ENCODE measurements at places on chromosomes 7 and 10.

GRCh38 chr10:8114741-8115617, 60.5 kb downstream of the GATA3 start:
- DNase-seq = no peak

GRCh38 chr7:28192786-28193585, 12.4 kb upstream of the JAZF1 start:
- no peak for DNase-seq

DNA sequence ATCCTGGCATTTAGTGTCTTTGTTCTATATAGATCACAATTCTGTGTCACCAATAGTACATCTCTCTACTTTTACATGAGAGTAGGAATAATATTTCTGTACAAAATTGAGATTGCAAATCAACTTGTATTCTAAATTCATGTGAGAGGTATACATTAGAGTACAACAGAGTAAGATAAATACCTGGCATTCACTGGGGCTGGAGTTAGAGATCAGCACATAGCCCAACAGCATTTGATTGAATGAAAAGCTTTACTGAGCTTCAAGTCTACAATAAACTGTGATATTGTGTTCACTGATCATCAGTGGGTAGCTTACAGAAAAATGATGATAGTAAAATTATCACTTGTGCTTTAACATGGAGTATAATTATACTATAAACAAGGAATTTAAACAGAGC, 1114.7 kb downstream of the REEP3 start:
- no peak for DNase-seq

GRCh38 chr10:52668024-52668423, 104.6 kb downstream of the MBL2 start:
- DNase-seq = no peak

DNA sequence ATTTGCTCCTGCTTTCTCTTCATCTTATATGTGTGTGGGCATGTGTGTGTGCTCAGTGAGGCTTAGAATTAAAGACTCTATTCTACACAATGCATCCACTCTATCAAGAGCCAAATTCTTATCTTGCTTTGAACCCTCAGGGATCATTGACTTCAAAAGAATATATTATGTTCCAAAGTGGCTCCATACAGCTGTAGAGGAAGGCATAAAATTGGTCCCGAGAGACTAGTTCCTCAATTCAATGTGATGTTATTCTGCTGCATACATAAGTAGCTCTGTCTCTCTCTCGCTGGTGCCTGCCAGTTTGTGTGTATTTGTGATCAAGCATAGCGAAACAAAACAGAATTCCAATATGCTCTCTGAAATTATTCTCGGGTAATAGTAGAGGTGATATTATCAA, 997.9 kb upstream of the POT1 start:
- DNase-seq = no peak

- no peak for DNase-seq
Observed at GRCh38 chr7:116528008-116528789, 3.4 kb downstream of the CAV1 start.

- no peak for DNase-seq
Observed at GRCh38 chr7:116356333-116356965, 143.1 kb upstream of the CAV2 start.

DNA sequence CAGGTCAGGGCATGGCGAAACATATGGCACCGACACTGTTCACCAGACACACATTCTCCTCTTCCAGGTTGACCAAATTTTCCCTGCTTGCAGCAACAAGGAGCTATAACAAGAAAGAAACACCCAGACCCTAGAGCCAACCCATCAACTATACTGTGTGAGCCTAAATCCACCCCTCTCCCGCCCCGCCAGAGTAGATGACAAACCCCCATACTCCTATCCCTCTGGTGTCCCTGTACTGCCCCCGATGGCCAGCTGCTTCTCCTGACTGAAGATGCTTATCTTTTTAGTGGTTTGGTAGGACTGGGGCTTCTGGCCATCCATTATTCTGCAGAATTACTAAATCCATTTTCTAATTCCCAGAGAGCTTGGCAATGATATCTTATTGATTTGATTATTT, 70.1 kb upstream of the EEPD1 start:
- no peak for DNase-seq

- no peak for DNase-seq
Observed at GRCh38 chr10:77974396-77975074, 48.0 kb upstream of the DLG5 start.

GRCh38 chr7:89773611-89774010, 380.7 kb upstream of the STEAP1 start:
- no peak for DNase-seq

DNA sequence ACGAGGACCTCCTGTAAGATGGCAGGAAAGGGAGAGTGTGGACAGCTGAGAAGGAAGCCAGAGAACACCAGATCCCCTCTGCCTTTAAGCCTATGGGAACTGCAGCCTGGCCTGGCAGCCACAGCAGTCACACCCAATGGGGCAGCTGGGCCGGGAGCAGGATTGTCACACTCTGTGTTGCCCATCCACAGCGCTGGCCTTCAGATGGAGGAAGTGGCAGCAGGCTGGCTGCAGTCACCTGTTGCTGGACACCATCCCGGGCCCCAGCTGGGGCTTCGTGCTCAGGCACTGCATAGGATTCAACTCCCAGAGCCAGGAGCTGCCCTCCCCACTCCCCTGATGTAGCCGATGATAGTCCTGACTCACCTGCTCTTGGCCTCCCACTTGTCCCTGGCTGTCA, 114.4 kb downstream of the COL13A1 start:
- no peak for DNase-seq

DNA sequence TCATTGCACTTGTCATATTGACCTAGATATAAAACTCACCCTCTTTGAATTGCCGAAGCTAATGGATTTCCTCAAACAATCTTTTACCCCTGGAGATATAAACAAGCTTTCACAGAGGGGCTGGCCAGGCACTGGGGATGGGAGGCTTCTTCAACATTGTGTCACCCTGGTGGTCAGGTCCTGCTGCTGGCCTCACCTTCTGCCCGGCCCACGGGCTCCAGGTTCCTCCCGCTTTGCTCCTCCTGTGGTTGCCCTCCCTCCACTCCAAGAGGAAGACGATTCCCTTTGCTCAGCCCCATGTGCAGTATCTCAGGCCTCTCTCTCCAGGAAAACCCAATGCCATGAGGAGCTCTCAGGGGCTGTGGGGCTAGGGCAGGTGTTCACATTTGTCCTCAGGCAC, 118.1 kb upstream of the ADCY1 start:
- no peak for DNase-seq

GRCh38 chr7:126839624-126840023, 413.1 kb downstream of the GRM8 start:
- no peak for DNase-seq

DNA sequence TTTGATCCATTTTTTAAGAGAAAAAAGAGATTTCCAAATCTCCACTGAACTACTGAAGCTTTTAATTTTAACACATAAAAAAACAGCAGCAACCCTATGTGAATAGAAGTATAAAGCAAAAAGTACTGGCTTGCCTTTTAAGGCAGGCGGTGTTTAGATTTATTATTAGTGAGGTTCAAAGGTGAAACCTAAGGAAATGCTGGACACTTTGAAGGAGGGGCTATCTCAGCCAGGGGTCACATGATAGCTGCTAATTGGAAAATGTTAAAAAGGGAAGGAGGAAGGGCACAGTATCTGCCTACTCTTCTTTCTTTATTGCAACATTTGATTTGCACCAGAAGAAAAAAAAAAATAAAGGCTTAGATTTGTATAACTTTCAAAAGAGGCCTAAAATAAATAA, 183.8 kb downstream of the SKAP2 start:
- no peak for DNase-seq

DNA sequence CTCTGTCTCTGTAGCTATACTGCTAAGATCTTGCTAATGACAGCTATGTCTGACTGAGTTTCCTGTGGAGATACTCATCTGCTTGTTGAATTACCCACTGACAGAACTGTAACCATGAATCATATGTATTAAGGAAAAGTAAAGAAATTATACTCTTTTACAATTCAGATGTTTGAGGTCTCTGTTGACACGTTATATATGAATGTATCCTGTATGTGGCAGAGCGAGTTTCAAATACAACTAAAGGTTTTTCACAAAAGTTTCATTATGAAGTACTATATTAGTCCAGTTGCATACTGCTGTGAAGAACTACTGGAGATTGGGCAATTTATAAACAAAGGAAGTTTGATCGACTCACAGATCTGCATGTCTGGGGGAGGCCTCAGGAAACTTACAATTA, 232.5 kb downstream of the CDK14 start:
- no peak for DNase-seq

- DNase-seq = no peak
Observed at GRCh38 chr7:87852306-87852705, 23.9 kb downstream of the SLC25A40 start.

DNA sequence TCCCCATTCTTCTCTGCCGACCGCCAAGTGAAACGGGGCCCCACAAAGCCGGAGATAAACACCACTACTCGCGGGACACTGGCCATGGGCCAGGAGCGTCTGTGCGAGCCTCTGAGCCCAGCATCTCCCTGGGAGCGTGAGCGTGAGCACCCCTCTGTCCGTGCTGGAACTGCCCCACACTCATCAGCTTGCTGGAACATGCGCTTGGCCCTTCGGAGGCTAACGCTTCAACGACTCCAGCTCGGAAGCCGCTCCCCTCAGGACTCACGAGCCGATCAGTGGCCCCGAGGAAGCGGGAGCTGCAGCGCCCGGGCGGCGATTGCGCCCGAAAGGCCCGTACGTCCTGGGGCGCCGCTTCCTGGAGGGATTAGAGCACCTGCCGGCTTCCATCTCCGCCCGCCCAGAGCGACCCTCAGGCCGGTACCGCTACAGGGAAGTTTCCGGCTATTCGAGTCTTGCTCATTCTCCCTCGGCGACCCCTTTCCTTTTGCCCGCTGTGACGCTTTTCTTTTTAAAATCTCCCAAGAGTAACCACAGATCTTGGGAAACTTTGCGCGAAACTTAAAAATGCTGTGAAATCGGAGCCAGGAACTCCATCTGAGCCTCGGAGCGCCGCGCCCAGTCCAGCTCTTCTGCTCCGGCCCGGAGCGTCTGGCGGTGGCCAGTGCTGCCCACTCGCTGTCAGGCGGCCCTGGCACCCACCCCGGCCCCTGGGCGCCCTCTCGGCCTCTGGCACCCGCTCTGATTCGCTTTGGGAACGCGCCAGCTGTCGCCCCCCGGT, 1.0 kb downstream of the TLL2 start:
- no peak for DNase-seq

- DNase-seq = no peak
Observed at GRCh38 chr10:1486841-1487687, 250.3 kb downstream of the ADARB2 start.

DNA sequence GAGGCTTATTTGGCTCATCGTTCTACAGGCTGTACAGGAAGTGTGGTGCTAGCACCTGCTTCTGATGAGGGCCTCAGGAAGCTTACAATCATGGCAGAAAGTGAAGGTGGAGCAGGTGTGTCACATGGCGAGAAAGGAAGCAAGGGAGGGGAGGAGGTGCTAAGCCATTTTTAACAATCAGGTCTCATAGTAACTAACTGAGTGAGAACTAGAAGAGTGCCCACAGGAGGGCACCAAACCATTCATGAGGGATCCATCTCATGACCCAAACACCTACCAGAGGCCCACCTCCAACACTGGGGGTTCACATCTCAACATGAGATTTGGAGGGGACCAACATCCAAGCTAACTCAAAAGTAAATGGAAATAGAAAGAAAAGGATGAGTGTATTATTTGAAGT, 78.1 kb downstream of the CXCL12 start:
- no peak for DNase-seq

DNA sequence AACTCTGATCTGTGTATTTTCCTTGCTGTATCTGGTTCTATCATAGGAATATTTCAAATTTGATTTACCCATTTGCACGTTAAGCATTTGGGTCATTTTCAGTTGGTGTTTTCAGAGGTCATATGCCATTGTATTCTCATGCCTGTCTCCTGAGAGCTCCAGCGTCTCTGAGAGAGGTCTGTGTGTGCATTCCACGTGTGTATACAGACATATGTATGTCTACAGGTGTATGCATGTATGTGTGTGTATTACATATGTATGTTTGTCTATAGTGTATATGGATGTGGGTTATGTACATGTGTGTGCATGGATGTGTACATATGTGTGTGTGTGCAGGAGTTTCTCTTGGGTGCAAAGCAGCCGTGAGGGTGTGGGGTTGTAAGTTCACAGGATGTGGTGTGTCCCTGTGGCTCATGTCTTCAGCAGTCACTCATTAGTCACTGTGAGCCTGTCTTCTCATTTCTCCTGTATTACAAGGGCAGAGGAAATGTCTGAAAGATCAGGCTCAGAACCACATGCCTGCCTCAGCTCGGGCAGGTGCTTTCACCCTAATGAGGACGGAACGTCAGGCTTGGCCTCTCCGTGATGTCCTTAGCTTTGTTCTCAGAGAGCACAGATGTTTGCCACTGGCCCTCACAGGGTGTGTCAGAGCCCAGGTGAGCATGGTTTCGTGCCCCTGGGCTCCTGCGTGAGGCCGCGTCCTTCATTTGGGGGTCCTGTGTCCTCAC, 101.6 kb downstream of the NKX6-2 start:
- no peak for DNase-seq

Data from SIG-M5 (cell line).